ENCODE measurements at places on chromosomes 16 and 17. TPM values are rescaled to one million over a fixed set of nuclear protein-coding genes. Genes with fewer than 3 reads are reported as not detected.

- no peak for DNase-seq
Measured at GRCh38 chr16:58940609-58941008, 206.5 kb upstream of the GOT2 start.

GRCh38 chr16:3618769-3619141 lies 7.3 kb upstream of the SLX4 start:
- DNase-seq, result no peak

DNA sequence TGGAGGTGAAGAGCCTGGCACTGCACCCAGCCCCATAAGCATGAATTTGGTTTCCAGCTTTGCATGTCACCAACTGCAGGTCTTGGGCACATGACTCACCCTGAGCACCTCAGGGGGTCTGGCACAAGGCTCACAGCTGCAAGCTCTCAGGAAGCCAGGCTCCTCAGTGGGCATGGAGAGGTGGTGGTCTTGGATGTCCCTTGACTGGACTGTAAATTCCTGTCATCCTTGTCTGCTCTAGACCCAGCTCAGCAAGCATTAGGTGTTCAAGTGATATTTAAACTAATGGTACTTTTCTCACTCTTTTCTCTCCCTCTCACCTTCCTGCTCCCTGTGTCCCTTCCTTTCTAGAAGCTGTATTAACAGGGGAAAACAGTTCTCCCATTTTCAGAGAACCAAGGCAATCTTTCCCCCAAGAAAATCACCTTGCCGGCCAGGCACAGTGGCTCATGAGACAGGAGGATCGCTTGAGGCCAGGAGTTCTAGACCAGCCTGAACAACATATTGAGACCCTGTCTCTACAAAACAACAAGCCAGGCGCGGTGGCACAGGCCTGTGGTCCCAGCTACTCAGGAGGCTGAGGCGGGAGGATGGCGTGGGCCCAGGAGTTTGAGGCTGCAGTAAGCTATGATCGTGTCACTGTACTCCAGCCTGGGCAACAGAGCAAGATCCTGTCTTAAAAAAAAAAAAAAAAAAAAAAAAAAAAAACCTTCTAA lies 5.1 kb upstream of the KIFC3 start:
- no peak for DNase-seq

DNA sequence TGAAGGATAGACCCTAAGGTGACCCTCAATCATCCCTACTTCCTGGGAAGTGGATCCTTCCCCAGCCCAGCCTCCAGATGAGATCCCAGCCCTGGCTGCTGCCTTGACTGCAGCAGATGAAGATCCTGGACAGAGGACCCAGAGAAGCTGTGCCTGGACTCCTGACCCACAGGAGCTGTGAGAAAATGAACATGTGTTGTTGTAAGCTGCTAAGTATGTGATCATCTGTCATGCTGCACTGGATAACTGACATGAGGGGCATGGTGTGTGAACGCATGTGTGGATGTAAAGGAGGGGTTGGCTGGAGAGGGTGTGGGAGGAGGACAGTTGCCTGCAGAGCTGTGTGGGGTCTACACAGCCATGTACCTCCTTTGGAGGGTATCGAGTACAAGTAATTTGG lies 69.3 kb downstream of the SLC5A11 start:
- DNase-seq, result no peak

- no peak for DNase-seq
Measured at GRCh38 chr17:67281743-67282142, 36.7 kb upstream of the HELZ start.

DNA sequence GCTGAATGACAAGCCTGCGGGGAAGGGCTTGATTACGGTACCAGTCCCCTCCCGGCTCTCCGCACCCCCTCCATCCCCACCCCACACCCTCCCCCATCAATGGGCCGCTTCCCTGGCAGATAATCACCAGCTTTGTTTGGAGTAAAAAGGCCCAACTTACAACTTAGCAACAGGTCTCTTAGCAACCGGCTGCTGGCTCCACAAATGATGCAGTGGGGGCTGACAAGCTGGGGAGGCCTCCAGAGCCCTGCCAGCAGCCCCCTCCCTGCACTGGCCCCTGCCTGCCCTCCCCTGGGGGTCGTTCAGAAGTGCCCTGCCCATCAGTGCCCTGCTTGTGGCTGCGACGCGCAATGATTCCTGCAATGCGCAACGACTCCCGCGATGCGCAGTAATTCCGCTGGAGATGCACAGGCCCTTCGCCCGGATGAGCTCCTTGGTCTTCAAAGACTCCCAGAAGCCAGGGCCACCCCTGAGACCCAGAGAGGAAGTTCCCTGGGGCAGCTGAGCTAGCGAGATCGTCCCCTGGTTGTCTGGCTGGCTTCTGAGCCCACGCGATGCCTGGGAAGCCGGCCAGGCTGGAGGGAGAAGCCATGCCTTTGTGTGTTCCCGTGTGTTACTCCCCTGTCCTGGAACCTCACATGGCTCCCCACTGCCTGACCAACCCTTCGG lies 23.3 kb downstream of the CPNE2 start:
- no peak for DNase-seq

GRCh38 chr16:48386559-48387312 lies 1.5 kb upstream of the SIAH1 start:
- no peak for DNase-seq

- DNase-seq, result no peak
Measured at GRCh38 chr17:14340857-14341754, 40.2 kb downstream of the HS3ST3B1 start.

DNA sequence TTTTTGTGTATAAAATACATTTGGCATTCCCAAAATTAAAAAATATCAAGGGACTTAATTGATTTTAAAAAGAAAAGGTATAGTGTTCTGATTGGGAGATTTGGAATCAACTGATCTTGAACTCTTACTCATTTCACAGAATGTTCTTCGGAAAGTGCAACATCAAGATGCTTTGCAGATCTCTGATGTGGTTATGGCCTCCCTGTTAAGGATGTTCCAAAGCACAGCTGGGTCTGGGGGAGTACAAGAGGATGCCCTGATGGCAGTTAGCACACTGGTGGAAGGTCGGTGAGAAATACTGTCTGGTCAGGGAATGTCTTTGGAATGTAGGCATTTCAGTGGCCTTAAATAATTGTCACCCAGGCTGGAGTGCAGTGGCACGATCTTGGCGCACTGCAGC lies 19.5 kb upstream of the TBKBP1 start:
- DNase-seq, result no peak

DNA sequence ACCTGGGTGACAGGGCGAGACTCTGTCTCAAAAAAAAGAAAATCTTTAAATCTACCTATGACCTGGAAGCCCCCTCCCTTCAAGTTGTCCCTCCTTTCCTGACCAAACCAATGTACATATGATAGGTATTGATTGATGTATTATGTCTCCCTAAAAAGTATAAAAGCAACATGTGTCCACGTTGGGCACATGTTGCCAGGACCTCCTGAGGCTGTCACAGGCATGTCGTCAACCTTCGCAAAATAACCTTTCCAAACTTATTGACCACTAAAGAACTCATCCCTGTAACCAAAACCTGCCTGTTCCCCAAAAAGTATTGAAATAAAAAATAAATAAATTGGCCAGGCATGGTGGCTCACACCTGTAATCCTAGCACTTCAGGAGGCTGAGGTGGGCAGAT lies 4.4 kb downstream of the OXLD1 start:
- DNase-seq, result no peak

- no peak for DNase-seq
Measured at GRCh38 chr17:72498364-72499210, 377.8 kb downstream of the SOX9 start.

DNA sequence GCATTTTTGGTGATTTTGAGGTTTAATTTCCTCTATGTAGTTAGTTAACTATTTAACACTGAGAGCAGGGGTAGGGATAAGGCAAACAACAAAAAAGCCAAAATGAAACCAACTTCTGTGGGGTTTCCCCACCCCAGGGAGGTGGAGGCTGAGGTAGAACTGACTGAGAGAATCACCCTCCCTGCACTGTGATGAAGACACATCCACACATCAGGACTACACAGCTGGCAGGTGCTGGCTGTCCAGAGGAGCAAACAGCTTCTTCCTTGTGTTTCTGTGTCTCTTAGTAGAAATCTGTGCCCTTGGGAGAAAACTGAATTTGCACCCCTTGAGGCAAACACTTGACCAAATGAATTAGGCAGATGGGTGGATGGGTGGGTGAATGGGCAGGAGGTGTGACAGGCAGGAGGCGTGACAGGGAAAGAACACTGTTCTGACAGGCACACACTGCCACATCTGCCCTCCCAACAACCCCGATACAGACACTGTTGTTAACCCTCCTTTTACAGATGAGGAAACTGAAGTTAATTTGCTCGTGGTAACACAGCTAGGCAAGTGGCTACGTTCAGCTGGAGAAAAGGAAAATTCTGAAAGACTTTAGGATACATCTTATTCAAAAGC lies 62.9 kb upstream of the AMZ2 start:
- DNase-seq, result peak; percentile 75

- DNase-seq, result peak; percentile 64
Measured at GRCh38 chr17:40433551-40434415, 9.5 kb upstream of the IGFBP4 start.

GRCh38 chr16:35908942-35909341 lies 2449.5 kb downstream of the TP53TG3F start:
- DNase-seq, result peak; percentile 24

- peak; percentile 78 for DNase-seq
Measured at GRCh38 chr16:3058139-3059030, 7.1 kb upstream of the IL32 start.

Gene SP6
- 0.14 TPM for total RNA-seq

Gene TP53TG3F
- total RNA-seq, result 0.30 TPM

Gene DNAH3
- total RNA-seq, result not detected

Gene CHST6
- not detected for total RNA-seq

Gene CPNE7
- total RNA-seq, result 17.3 TPM

Gene NPIPA2
- total RNA-seq, result 2.1 TPM

Gene PRCD
- total RNA-seq, result not detected

Gene LRRC37A
- 1.0 TPM for total RNA-seq

Gene LAT
- total RNA-seq, result 200 TPM

Gene HOXB5
- not detected for total RNA-seq

Gene HAS3
- total RNA-seq, result 0.39 TPM

Gene DPEP1
- not detected for total RNA-seq

Gene MT1H
- 0.61 TPM for total RNA-seq

Gene PLLP
- 0.30 TPM for total RNA-seq

Gene ASPHD1
- total RNA-seq, result 3.2 TPM

Gene CD300LB
- total RNA-seq, result not detected
